ENCODE measurements at places on chromosomes 12 and 14.

- no peak for DNase-seq
These were observed 167.0 kb upstream of the FOXG1 start for GRCh38 chr14:28599605-28600004.

- no peak for DNase-seq
These were observed 221.9 kb downstream of the PELI2 start for GRCh38 chr14:56339855-56340701.

- no peak for DNase-seq
These were observed at the start of gene KLHL33 for GRCh38 chr14:20435582-20436362. TSS of gene KLHL33 (minus strand) at chr14:20436166. CDS start at chr14:20435811, 355 bp downstream.

DNA sequence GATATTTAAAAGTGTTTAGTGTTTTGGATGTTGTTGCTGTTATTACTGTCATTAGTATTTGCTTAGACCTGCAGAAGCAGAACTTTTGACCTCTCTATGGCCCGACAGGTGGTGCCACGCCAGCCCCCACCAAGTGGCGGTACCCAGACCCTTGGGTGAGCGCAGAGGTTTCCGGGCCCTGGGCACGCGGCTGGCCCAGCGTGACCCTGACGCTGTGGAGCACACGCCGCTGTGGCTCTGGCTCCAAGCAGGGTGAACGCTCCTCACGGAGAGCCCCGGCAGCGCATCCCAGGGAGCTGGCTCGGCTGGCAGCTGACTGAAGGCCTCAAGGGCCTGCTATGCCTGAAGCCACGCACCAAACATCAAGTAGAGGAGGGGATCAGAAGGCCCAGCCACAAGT is 22.6 kb downstream of the SLC25A47 start:
- no peak for DNase-seq

GRCh38 chr14:75067212-75067611 is 2.2 kb upstream of the ZC2HC1C start:
- DNase-seq, result no peak
